ENCODE measurements at places on chromosomes 12 and 14.

- DNase-seq: no peak
Observed at GRCh38 chr14:93705513-93706156, 82.7 kb downstream of the PRIMA1 start.

DNA sequence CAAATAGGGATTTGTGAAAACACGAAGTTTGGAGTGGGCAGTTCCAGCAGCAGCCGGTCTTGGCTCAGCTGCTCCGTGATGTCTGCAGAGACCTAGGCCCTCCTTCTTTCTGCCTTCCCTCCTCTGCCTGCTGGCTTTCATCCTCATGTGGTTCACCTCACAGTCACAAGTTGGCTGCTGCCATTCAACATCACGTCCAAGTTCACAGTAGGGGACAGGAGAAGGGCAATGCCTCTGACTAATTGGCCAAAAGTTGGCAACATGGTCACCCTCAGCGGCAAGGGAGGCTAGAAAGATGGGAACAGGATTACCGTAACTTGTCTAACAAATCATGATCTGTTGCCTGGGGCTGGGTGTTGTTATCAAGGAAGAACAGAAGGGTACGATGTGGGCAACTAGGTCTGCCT, 7.8 kb upstream of the CACNA2D4 start:
- no peak for DNase-seq

- DNase-seq: no peak
Observed at GRCh38 chr12:113762155-113762881, 203.8 kb downstream of the RBM19 start.

DNA sequence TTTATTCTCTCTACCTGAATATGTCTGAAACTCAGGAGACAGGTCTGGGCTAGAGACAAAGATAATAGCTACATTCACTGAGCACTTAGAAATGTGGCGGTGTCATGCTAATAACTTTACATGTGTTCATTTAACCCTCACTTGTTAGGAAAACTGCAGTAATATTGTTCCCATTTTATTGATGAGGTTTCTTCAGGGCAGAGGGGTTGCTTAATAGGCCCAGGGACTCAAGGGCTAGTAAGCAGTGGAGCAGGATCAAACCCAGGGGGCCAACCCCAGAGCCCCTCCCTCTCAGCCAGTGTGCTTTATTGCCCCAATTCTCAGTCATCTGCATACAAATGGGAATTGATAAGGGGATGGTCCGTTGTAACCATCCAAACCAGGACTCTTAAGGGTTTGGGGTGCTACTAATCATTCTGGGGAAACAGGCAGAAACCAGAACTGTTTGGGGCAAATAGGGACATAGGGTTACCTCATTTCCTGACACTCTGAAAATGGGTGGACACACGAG, 142.8 kb upstream of the AMIGO2 start:
- no peak for DNase-seq

- DNase-seq: no peak
Observed at GRCh38 chr12:124683152-124684124, 116.0 kb upstream of the NCOR2 start.

DNA sequence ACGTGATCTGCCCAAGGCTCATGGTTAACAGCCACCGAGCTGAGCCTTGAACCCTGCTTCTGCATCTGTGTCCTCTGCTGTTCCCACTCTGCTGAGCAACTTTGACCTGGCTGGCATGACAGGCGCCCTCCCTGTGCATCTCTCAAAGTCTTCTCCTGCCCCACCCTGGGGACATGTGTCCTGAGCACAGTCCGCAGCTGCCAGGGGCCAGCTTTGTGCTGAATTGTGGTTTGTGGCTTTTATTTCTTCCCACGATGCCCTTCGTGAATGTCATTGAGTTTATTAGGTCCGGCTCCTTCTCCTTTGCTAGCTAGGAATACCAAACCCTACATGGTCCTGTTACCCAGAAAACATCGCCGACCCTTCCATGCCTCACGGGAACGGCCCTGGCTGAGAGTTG, 161.0 kb downstream of the TSPAN9 start:
- DNase-seq: no peak

DNA sequence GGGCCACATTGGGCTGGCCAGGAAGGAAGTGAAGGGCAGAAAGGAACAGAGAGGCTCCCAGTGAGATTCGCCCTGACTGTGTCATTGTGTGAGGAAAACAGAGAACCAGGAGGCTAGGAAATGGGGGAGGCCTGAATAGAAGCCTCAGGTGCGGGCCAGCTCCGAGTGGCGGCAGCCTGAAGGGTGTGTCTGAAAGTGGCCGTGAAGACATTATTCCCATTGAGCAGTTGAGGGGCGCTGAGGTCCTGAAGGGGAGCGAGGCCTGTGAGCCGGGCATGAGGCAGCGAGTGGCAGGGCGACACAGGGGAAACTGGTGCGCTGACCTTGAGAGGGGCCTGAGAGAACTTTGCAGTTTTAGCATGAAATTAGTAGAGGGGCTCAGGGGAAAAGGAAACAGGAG, 6.9 kb downstream of the CLBA1 start:
- no peak for DNase-seq

DNA sequence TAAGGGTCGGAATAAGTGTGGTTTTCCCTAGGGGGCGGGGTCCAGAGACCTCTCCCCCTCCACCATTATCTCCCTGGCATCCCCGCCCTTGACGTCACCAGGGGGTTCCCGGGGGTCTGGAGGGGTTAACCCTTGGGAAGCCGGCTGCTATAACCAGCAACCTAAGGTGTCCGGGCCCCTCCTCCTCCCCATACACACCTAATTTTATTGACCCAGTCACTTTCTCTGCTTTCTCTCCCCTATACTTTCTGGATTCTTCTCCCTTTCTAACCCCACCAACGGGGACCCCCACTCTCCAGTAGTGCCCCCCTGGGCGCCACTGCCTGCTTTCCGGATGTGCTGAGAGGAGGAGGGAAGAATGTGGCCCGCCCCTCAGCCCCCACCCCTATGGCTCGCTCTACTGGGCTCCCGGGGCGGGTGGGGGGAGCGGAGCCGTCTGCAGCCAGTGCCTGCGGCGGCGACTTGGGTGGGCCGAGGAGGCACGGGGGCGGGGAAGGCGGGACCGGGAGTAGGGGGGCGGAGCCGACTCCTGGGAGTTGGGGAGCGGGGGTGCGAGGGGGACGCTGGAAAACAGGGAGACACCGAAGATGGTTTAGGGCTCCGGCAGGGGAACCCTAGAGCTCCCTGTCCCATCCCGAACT, 1.8 kb downstream of the GLI1 start:
- DNase-seq: no peak

GRCh38 chr12:105158876-105159275, 51.3 kb downstream of the WASHC4 start:
- DNase-seq: no peak

DNA sequence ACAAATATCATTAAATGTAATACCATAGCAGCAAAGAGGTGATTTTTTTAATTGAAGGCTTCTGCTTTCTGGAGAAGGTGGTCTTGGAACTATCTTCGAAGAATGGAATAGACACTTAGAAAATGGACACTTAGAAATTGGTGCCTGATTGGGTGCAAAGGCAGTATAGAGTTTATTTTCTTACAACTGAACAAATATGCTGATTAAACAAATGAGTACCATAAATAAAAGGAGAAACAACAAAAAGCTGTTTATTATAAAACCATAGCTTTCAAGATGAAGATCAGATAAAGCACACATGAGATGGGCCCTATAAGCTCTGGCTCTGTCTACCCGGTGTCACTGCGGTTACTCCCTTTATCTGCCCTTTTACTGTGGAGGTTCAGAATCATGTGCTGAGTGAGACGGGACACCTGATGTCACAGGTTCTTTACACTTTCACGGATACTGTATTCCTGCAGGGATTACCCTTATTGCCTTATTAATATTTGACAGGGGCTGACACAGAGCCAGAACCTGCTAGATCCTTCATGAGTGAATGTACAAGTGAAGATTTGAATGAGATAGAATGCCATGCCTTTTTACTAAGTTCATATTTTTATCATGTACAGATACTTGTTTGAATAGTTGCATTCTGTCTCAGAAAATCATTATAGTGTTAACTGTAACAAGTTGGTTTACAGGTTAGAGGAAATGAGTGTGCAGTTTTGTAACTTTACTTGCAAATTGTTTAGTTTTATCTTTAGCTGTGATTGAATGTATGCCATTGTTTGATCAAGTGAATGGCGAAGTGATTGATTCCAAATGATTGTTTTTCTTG, 477.5 kb upstream of the RGS6 start:
- DNase-seq: no peak

DNA sequence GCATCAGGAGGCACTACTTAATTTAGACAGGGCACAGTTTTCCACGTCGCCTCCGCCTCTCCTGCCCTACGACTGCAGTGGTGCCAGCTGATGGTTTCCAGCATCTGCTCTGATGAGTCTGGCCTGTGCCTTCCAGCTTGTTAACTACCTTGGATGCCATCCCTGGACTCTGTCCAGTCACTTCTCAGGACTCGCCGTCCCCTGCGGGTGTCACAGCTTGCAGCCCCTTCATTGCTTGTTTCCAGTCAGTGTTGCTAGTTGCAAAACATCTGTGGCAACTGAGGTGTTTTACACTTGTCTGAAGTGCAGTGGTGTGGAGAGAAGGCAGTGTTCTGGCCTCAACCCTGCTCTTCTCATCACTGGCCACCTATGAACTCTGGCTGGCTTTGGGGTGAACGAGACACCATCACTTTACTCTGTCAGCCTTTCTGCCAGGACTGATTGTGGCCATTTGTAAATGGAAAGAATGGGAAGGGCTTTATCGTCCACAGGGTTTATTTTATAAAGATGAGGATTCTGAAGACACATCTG, 8.3 kb downstream of the ADGRD1 start:
- DNase-seq: no peak

GRCh38 chr12:93704122-93704521, 26.9 kb downstream of the CRADD start:
- no peak for DNase-seq

DNA sequence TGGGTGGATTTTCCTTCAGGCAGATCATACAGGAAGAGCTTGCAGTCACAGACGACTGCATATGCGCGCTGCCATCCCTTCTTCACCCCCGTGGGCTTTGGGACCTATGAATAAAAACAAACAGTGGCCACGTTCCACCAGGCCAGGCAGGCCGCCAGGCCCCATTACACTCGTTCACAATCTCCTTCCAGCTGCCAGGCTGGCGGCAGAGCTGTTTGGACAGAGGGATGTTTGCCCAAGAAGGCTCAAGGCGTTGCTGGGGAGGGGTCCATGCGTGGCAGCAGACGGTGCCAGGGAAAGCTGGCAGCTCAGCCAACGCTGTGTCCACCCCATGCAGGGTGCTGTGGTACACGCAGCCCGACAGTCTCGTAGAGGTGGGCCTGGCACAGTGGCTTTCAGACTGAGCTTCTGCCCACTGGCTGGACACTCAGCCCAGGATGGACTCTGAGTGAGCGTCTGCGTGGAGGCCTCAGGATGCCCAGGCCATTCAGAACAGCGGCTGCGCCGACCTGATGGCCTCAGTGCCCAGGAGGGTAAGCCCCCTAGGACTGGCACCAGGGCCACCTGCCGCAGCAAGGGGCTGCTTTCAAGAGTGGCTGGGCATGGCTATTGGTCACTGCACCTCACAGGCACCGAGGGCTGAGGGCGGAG, 27.5 kb downstream of the AMN start:
- no peak for DNase-seq

DNA sequence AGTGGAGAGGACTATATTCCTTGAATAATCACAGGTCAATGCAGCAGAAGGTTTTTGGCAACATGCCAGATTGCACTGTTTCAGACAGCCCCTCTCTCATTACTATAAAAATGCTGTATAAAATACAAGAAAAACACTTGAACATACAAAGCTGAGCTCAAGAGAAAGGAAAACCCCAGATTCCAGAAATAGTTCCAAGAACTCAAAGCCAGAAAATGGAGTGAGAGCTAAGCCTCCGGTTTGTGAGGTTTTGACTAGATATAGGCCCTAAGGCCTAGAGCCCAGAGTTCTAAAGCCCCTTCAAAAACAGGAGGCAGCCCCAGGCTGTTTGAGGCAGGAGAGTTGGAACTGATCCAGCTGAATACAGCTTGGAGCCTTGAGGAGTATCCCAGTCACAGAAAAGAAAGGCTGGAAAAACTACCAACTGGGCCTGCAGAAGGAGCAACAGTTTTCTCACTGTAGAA, 29.4 kb upstream of the ACTN1 start:
- DNase-seq: no peak

DNA sequence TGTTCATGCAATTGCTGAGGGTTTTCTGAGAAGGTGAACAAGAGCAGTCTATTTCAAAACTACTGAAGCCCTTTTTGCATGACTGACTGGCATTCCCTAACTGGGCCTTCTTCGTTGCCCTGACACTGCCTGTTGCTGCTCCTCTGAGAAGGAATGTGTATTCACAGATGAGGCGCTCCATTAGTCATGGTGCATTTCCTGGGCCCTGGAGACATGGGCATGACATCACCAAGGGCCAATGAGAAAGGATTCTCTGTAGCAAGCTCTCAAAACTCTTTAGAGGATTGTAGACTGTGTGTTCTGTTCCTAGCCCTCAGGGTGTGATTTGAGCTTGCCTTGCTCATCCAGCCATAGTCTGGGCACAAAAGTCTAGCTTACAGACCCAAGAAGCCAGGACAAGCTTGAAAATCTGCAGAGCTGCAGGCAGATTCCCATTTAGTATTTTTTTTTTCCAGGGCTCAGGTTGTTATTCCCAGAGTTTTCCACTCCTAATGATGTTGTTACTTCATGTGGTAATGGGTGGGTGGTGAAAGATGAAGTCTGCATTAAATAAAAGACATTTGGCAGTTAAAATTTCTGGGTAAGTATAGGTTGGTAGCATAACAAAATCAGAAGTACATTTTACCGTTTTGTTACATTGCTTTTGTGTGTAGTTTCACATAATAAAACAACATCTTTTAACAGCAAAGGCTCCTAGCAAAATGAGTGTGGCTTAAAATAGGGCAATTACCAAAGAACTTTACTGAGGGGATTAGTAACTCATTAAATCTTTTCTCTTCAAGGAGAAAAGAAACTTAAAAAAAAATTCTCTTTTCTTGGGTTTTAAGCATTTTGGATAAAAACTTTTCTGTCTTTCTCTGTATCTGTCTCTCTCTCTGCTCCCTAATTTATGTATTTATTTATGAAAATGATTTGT, 318.4 kb downstream of the RAD51B start:
- DNase-seq: no peak

DNA sequence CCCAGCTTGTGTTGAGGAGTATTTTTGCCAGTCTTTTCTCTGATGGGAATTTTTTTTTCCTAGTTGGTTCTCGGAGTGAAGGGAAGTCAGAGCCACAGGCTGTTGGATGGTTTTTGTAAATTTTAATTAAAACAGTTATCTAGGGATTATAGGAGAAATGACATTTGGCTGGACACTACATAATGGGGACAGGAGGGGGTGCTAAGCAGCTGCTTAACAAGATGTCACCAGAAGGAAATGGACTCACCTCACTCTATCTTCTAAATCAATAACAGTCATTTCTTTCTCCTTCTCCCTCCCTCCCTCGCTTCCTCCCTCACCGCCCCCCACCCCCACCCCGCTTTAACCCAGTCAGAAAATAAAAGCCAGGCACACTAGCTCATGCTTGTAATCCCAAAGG, 93.4 kb upstream of the TMEM233 start:
- DNase-seq: no peak

- DNase-seq: no peak
Observed at GRCh38 chr12:117151403-117152031, 38.8 kb downstream of the FBXO21 start.

DNA sequence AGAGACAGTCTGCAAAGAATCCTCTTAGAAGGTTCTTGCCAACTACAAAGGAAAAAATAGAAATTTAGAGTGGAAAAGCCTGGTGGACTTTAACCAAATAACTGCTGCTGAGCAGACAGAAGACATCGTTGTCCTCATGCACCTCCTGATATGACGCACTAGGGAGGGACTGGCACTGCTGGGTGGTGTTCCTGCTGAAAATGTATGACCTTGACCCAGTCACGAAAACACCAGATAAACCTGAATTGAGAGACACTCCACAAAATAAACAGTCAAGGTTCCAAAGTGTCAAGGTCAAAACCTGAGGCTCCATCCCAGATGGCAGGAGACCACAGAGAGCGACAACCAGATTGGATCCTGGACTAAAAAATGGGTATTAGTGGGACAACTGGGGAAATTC, 61.9 kb downstream of the CHGA start:
- no peak for DNase-seq
